Activated T-helper 1 cell treated with anti-CD3 and anti-CD28 coated beads, Interleukin-12 subunit alpha, Interleukin-12 subunit beta, Interleukin-2, Interleukin-4 antibody, amounts not matched to agents 30 ng/mL and 10 ng/mL and 1 ng/mL, durations not matched to agents 14 hours and 24 hours and 36 hours (primary cell): ENCODE measurements at places on chromosomes 7 and 10.

DNA sequence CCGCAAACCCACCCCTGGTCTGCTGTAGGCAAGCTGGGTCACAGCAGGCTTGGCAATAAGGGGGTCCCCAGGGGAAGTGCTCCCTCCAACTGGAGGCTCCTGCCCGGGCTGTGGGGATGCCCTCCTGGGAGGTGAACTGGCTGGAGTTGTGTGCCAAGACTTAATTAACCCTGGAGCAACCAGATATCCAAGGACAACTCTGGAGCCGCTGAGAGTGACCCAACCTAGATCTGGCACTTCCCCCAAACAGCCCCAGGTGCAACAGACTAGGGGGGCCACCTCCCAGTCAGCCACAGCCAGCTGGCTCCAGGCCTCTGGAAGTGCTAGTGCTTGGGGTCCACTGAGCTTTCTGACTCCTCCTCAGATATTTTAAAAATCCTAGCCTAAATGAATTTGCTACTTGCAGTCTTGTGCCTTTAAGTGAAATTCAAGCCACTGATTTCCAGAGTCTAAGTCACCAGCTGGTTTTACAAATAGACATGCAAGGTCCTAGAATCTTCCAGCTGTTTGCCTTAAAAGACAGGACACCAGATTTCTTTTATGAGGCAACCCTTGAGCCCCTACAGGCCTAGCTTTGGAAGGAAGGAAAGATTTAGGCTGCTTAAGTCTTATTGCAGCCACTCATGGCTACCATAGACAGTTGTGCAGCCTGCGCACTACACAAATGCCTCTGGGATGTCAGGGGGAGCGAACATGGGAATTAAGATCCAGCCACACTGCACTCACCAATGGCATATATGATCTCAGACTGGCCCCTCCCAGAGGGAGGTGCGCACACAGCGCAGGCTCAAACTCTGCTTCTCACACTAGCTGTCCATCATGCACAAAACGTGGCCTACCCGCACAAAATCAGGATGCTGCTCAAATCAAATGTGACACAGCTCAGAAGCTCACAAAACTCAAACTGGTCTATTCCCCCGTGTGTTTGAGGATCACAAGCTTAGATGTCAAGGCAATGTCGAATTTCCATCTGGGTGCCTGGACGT is 42.6 kb upstream of the MYL10 start:
- DNase-seq = no peak

- no peak for DNase-seq
These were observed 72.7 kb upstream of the PRKG1 start for GRCh38 chr10:51001587-51001986.

DNA sequence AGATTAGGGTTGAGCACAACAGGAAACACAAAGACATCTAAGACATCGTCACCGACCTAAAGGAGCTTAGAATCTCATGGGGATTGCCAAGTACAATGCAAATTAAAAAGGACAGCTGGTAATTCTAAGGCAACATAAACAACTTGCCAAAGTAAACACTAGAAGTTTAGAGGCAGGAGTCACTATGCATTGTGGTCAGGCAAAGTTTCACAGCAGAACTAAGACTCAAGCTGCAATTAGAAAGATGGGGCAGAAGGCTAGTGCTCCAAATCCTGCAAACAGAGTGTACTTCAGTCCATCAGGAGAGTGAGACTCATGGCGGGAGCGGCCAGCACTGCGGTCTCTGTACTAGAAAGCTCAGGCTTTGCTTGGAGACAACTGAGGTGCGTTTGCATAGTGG is 52.7 kb downstream of the HIPK2 start:
- no peak for DNase-seq

GRCh38 chr7:109094-109493 is 83.3 kb upstream of the FAM20C start:
- no peak for DNase-seq

DNA sequence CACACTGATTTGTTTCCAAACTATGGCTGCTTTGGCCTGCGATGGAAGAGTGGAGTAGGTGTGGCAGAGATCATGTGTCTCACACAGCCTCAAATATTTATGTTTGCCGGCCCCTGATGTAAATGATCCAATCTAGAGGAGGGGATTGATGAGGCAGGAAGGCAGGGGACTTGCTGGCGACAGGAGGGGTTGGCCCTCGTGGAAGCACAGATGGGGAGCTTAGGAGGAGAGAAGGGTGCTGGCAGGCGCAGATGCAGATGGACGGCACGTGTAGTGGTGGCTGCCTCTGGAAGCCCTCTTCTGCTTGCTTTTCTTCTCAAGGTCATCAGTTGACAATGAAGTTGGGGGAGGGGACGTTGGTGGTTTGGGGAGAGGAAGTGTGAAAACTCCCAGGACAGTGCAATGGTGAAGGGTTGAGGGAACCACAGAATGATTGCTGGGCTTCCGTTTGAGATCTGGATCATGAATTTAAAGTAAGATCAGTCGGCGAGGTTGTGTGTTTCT is 15.4 kb downstream of the COL13A1 start:
- no peak for DNase-seq

DNA sequence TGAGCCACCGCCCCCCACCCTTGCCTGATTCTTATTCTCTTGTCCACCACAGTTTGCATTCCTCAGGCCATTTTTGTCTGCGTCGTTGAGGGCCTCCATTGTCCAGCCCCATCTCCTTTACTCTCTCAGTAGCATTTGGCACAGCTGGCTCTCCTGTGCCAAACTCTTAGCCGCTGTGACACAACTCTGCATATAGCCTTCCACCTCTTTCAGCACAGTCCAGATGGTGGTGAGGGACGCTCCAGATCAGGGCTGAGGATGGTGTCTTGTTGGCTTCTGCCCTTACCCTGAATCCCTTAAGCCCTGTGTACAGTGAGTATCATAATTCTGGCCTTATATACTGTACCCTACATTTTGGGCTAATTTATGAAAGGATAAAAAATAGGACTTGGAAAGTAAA is 45.6 kb downstream of the BMPR1A start:
- DNase-seq = no peak

DNA sequence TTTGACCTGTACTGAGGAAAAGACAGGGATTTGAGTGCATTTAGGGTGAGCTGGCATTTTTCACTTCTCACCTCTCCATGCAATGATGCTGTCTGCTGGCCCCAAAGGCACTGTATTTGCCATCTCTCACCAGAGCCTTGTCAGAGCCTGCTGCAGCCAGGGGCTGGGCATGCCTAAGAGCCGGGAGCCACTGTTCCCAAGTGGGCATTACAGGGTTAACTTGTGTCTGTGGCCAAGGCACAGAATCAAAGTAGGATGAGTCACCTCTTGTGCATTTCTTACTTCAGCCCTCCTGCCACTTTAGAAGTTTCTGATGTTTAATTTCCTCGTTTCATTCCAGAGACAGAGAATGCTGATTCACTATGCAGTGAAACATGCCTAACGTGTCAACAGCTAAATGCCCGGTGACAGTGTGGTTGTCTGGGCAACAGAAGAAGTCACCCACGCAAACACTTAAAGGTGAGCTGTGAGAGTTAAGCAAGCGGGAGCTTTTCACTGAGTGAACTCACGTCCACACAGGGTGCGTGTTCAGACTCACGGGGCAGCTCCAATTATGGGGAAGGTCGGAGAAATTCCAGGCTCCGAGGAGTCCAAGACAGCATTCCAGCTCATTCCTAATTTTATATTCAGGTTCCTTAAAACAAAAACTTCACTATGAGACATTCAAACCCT is 57.1 kb upstream of the IGFBP3 start:
- no peak for DNase-seq
